ENCODE measurements at places on chromosomes 7 and 10.
A peak's percentile ranks its signal among the peaks of the same experiment; 100 is the strongest.

GRCh38 chr7:67045496-67045995 lies 48.9 kb downstream of the TYW1 start:
- DNase-seq, result no peak

- DNase-seq, result no peak
Measured at GRCh38 chr10:128877141-128877540, 589.9 kb upstream of the MGMT start.

DNA sequence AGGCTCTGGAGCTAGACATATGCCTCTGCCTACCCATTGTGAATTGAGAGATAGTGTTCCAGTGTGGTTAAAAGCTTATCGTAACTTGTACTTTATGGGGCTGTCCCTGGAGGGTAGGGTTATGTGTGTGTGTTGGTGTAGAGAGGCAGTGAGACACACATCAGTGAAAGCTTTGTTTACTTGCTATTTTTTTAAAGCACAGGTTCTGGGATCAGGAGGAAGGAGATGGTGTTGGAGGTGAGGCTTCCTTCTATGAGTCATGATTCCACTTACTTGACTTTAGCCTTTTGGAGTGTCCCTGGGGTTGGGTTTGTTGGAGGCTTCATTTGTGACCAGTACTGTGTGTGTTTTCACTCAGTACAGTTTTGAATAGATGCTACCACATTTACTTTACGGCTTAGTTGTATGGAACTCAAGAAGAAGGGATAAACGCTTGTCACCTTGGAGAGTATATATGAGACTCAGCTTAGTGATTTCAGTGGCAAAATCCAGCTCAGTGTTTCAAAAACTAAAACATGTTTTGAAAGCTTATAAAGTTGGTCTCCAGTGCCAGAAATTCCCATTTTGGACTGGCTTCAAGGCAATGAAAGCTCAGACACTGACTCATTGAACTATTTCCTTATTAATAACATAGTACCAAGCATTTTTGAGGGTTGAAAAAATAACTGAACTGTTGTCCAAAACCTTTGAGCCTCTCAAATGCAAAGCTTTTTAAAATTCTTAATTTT lies 106.2 kb downstream of the PLXDC2 start:
- no peak for DNase-seq

- peak; percentile 1 for DNase-seq
Measured at GRCh38 chr7:143002106-143002505, 24.8 kb downstream of the OR9A2 start.

DNA sequence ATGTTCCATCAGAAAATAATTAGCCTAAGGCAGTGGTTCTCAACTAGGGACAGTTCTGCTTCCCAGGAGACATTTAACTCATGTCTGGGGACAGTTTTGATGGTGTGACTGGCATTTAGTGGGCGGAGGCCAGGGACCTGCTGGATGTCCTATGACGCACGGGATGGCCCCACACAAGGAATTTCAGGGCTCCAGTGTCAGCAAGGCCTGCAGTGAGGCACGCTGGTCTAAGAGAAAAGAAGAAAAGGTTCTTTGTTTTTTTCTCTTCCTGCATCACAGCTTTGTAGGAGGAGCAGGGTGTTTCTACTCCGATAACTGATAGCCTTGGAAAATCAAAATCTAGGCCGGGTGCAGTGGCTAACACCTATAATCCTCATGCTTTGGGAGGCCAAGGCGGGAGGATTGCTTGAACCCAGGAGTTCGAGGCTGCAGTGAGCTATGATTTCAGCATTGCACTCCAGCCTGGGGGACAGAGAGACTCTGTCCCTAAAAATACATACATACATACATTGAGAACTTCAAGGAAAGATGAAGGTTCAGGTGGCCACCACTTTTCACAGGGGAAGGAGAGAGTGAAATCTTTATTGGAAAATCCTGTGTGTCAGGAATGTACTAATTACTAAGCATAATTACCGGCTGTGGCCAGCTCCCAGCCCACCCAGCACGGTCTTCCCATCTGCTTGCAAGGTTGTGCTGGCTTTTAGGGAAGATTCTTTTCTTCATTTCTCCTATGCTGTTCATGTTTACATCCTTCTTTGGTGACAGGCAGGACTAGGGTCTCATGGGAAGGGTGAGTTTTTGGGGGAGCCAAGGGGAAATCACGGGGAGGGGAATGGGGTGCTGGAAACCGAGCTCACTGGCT lies 150.4 kb downstream of the ACTR3B start:
- no peak for DNase-seq

Data from SHP77 (cell line).